Heart left ventricle (tissue), 16 donors: ENCODE measurements at places on chromosomes 3 and 15.

DNA sequence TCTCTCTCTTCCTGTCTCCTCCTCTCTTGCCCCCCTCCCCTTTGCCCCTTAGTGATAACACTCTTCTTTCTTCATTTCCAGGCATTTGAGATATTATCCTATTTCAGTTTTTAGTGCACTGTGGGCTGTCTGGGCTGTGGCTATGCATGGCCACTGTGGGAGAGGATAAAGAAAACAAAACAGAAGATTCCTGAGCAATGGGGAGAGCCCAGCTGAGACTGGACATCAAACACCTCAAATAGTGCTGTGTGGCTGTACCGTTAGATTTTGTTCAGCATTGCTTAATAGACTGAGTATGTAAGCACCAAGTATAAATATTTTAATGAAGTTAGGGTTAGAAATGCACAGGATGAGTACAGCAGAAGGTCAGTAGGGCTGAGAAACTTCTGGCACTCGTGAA is 7.9 kb upstream of the GBE1 start:
- no peak for DNase-seq

GRCh38 chr15:30059771-30060170 is 23.0 kb upstream of the GOLGA8J start:
- DNase-seq, result no peak

- DNase-seq, result no peak
These were observed 150.5 kb upstream of the LPP start for GRCh38 chr3:188003188-188004171.

GRCh38 chr3:4429648-4430350 is 37.3 kb downstream of the SUMF1 start:
- DNase-seq, result no peak

GRCh38 chr3:14304101-14305045 is 98.0 kb upstream of the SLC6A6 start:
- no peak for DNase-seq

GRCh38 chr3:151864423-151865101 is 8.9 kb upstream of the SUCNR1 start:
- DNase-seq, result no peak

DNA sequence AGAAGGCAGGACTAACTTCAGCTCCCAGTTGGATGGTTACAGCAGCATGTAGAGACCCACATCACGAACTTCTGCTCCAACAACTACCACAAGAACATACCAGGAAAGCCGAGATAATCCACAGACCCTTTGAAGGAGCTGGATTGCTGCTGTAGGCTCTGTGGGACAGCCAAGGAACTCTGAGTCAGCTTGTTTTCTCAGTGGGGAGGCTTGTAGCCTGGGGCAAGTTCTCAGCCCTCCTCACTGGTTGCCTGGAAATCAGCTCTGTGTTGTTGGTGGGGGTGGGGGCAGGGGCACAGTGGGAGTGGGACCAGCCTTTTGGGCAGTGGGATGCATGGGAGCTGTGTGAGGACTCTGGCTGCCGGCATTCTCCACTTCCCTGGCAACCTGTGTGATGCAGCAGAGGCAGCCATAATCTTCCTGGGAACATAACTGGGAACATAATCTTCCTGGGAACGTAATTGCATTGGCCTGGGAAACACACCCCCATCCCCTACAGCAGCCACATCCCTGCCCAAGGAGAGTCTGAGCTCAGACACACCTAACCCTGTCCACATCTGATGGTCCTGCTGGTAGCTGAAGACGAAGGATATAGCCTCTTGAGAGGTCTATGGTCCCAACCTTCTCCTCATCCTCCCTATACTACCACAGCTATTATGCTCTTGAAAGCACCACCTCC is 153.1 kb downstream of the PEAK1 start:
- DNase-seq, result no peak
